ENCODE measurements at places on chromosomes 7 and 10.

DNA sequence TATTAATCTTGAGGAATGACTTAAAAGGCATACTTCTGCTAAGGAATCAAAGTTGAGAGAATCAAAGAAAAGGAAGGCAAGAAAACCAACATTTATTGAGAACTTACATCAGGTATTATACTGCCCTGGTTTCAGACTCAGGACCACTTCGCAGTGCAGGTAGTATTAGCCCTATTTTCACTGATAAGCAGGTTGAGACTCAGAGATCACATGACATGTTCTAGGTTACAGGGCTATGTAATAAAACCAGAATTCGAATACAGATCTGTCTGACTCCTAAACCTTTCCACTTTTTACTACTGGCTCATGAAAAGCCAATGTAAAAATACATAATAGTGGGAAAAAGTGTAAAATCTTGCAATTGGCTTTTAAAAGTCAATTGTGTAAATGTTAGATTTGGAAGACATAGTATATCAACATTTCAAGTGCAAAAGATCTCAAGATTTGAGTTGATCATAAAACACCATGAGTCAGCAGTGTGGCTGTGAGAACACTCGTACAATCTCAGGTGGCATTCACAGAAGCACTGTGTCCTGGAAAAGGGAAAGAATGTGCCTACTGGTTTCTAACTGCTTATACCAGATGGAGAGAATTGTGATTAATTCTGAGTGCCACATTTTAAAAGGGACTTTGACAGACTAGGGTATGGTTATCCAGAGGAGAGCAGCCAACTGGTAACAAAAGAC is 195.8 kb upstream of the MKLN1 start:
- no peak for DNase-seq

DNA sequence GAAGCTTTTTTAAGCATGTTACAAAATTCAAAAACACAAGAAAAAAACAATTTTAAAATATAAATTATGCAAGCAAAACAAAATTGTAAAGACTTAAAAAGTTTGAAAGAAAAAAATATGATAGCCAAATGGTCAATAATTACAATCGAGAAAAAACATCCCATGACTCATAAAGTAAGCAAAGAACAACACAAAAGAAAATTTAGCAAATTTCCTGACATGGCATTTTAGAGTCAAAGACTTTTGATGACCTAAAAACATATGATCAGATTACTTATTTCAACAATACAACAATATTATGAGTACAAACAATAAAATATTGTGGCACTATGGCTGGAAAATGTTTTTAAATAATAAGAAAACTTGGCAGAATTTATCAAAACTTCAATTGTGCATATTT is 312.1 kb upstream of the MEOX2 start:
- no peak for DNase-seq

DNA sequence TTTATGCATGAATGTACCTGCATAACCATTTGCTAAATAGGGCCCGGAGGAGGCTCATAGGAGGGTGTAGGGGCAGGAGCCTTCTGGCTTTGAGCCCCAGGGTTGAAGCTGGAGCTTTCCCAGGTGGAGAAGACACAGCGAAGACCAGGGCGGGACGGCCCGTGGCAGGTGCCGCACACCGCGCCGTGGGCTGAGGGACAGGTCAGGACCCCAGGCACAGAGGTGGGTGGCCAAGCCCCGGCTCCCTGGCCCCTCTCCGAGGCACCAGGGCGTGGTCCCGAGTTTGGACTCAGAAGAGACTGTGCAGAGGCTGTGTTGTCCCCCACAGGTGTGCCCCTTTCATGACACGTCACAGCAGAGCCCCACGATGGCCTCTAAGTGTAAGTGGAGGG is 56.5 kb downstream of the PWWP2B start:
- DNase-seq, result no peak

DNA sequence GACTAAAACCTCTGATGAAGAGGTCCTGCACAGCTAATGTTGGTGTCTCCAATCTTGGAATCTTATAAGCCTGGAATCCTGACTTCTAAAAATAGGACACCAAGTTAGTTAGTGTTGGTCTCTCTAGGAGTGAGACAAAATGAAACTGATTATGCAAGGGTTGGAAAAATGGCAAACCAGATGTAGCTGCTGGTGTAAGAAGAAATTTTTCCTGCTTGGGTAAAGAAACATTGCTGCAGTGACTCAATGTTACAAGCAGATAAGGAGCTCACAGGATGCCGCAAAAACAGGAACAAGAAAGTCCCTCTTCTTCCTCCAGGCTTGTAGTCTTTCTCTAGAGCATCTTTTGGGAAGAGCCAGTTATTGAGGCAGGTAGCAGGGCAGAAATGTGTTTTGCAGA is 449.0 kb downstream of the ETV1 start:
- no peak for DNase-seq

DNA sequence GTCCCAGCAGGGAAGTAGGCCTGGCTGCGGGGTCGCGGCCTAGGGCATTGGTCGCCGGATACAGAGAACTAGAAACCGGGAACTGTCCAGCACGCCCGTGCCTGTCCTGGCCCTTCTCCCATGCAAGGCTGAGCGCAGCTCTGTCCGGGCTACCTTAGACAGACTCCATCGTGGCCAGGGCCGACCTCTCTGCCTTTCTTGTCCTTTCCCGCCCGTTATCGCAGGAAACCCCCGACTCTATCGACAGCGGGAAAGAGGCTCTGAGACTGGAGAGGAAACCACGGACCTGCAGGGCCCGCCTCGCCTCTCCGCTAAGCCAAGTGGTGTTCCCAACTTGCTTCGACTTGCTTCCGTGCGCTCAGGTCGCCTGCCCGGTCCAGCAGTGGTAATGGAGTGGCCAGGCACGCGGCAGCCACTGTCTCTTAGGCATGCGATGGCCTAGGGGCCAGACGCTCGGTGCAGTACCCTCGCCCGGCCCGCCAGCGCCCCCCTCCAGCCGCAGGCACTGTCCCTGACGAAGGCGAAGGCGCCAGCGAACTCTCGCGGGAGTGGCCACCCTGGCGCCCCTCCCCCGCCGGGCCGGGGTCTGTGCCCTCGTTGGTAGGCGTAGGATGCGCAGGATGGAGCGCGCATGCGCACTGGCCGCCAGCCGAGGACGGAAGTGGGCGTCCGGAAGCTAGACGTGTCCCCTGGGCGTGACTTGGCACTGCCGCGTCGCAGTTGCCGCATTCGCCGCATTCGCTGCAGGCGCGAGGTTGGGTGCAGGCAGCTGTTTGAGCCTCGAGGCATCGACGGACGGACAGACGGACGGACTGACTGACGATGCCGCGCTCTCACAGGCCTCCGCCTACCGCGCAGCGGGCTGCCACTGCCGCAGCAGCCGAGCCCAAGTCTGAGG is 54.4 kb downstream of the MCMBP start:
- peak; percentile 9 for DNase-seq

DNA sequence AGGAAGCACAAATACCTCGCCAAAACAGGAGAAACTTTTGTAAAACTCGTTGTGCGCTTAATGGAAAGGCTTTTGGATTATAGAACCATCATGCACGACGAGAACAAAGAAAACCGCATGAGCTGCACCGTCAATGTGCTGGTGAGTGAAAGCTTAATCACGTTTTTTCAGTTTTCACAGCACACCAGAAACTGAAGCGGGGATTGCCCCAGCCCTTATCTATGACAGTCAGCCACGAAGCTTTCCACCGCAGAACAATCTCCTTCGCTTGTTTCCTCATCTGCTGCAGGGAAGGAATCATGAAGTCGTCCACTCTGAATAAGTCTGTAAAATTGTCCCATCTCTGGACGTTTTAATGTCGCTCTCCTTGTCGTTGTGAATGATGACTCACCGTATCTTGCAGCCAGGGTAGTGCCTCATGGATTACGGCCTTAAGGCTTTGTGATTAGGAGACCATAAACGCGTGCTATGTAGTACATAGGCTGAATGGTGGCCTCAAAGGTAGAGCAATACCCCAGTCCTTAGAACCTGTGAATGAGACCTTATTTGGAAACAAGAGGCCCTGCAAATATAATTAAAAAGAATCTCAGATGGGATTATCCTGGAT is 174.9 kb upstream of the NPS start:
- DNase-seq, result no peak

GRCh38 chr10:34343764-34344163 is 471.3 kb downstream of the PARD3 start:
- DNase-seq, result no peak

- no peak for DNase-seq
Measured at GRCh38 chr10:124299696-124300095, 119.0 kb downstream of the OAT start.

- DNase-seq, result no peak
Measured at GRCh38 chr10:15704581-15704968, 15.1 kb downstream of the ITGA8 start.

DNA sequence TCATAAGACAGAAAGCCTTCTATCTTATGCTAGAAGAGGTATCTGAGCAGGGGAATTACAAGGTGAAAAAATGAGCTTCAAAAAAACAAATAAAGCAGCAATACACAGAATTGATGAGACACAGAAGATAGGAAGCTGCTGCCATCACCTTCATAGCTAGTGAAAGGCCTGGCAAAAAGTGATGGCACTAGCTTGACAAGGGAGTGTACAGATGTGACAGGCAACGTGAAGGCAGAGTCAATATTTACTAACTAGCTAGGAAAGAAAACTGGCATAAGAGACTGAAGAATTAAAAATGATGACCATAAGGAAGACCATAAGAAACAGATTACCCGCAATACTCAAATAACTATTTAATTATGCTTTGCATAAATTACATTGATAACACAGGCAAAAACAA is 9.4 kb downstream of the GPR22 start:
- DNase-seq, result no peak

GRCh38 chr10:3808689-3809199 is 23.7 kb upstream of the KLF6 start:
- DNase-seq, result no peak

DNA sequence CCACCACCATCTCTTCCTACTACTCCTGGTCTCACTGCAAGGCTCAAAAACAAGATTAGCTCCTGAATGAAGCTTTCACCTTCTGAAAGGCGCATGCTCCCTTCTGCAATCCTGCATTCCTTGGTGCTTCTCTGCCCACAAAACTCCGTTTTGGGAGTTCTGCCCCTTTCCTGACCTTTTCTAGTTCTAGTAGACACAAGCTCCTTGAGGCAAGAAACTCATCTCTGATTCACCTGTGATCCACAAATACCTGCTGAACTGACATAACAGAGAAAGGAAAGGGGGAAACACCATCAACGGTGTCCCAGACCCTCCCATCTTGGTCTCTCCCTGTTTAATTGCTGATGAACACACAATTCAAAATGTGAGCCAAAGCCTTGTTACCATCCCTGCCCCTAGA is 64.0 kb upstream of the EGR2 start:
- DNase-seq, result no peak

- DNase-seq, result no peak
Measured at GRCh38 chr7:24769014-24769830, 12.0 kb upstream of the GSDME start.

DNA sequence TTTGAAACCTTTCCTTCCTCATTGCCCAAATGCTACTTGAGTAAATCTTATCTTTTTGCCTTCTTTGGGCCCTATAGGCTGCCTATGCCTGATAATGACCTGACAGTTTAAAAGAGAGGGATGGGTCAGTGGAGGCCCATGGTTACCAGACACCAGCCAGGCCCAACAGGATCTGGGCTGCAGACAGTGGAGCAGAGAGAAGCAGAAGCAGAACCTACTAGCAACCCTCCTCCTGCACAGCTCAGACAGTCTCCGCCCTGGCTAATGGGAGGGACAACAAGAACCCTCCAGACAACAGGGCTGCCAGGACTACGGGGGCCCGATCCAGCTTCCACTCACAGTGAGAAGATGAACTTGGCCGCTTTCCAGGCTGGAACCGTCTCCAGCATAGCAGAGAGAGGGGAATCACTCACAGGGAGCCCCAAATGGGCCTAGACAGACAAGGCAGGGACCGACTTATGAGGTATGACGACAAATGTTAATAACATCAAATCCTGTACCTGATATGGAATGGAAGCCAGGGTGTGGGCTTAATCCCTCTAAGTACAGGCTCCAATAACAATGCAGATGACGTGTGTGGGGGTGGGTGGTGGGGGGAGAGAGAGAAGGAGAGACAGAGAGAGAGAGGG is 31.7 kb upstream of the DGKI start:
- no peak for DNase-seq

DNA sequence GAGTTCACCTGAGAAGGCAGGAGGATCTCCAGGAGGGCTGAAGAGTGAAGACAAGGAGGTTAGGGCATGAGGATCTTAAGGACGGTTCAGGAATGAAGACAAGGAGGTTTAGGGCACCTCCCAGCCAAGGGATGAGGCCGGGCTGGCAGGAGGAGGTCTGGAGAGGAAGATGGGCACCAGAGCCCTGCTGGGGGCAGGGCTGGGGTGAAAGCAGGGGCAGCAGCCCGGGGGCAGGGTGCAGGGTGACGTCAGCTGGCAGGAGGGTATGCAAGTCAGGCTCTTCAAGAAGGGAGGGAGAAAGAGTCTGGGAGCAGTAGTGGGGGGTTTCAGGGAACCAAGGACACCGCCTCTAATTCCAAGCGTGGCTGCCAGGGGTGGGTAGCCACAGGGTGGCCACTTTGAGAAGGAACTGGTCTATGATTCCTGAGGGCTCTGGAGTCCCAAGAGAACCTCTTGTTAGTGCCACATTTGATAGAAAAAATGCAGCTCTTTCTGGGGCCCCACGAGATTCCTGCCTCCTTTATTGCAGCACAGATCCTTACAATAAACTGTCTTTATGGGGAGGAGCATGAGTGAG is 101.6 kb downstream of the C10orf90 start:
- no peak for DNase-seq

DNA sequence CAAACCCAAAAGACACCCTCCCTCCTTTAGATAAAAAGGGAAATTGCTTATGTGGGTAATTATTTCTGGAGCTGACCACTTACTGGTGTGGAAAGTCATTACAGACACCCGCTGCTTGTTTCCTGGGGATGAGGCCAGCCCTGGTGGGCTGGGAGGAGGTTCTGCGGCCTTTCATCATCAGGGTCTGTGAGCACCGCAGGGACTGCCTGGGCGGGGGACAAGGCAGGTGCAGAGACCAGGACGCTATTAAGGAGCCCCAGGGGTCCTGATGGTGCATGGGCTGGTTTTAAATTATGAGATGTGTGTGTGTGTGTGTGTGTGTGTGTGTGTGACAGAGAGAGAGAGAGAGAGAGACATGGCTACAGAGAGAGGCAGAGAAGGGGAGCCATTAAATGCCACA is 171.2 kb downstream of the DNAJB6 start:
- DNase-seq, result no peak

GRCh38 chr10:72316386-72316700 is 38.4 kb downstream of the DNAJB12 start:
- DNase-seq, result no peak

DNA sequence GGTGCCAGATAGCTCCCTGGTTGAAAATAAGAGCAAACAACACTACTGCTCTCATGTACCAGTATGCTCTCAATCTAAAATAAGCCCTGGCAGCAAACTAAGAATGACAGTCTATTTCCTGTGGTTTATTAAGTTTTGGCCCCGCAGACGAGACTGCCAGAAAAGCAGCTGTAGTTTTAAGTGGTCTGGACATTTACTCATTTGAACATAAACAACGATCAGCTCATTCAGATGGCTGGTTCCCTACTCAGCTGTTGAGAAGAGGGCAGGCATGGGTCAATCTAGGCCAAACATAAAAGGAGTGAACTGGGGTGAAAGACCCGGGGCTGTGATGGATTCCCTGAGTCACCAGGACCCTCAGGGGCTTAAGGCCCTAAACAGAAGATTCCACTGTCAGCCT is 4.5 kb downstream of the TRIL start:
- no peak for DNase-seq

- no peak for DNase-seq
Measured at GRCh38 chr10:26095781-26096180, 120.8 kb upstream of the GAD2 start.

- DNase-seq, result no peak
Measured at GRCh38 chr7:111265394-111265793, 174.5 kb downstream of the LRRN3 start.

GRCh38 chr7:30082686-30083085 is 52.1 kb upstream of the MTURN start:
- DNase-seq, result no peak
